ENCODE measurements at places on chromosomes 1 and 21. TPM values are rescaled to one million over a fixed set of nuclear protein-coding genes. Genes with fewer than 3 reads are reported as not detected.

Gene CAMSAP2
- 38.5 TPM for total RNA-seq

Gene FMO2
- total RNA-seq, result not detected

Gene TCHH
- total RNA-seq, result 0.11 TPM

Gene EVA1C
- 0.43 TPM for total RNA-seq

Gene ANKRD35
- total RNA-seq, result 7.9 TPM

Gene CD53
- not detected for total RNA-seq

Gene HSD3B1
- not detected for total RNA-seq

Gene GFI1
- total RNA-seq, result under 0.01 TPM

Gene RNF220
- total RNA-seq, result 78.8 TPM

Gene IL12RB2
- not detected for total RNA-seq

Gene KLHDC7A
- not detected for total RNA-seq

Gene ASB17
- not detected for total RNA-seq

Gene TRIM17
- total RNA-seq, result 3.1 TPM

Gene FLG2
- not detected for total RNA-seq

Gene CRNN
- not detected for total RNA-seq

Gene CHIA
- total RNA-seq, result 0.11 TPM

Gene SLC44A3
- 20.0 TPM for total RNA-seq

Gene PLPP3
- 93.4 TPM for total RNA-seq

Gene SMCP
- total RNA-seq, result not detected

Gene EXTL1
- total RNA-seq, result 6.7 TPM

Gene ZYG11A
- total RNA-seq, result 0.76 TPM

Gene SAMD13
- total RNA-seq, result 0.39 TPM

Gene PRKAA2
- total RNA-seq, result under 0.01 TPM

Gene SLC6A17
- not detected for total RNA-seq

Gene NRIP1
- 27.0 TPM for total RNA-seq

Gene SEMA6C
- total RNA-seq, result 20.8 TPM

Gene LRRC7
- not detected for total RNA-seq

Gene CFHR1
- not detected for total RNA-seq

Gene OR2T2
- 16.1 TPM for total RNA-seq

Gene ADAM30
- total RNA-seq, result not detected

Gene FCRLB
- total RNA-seq, result 1.1 TPM

Gene EDARADD
- total RNA-seq, result 2.7 TPM

Gene DAB1
- total RNA-seq, result 0.33 TPM

Gene PRAMEF20
- total RNA-seq, result not detected

Gene TIPRL
- 47.6 TPM for total RNA-seq

Gene LCE1F
- total RNA-seq, result not detected

Gene CLDN14
- not detected for total RNA-seq

Gene ETNK2
- 144 TPM for total RNA-seq

Gene CD52
- not detected for total RNA-seq

Gene MR1
- 25.9 TPM for total RNA-seq

Gene RIMKLA
- total RNA-seq, result under 0.01 TPM

Gene SELENON
- 14.1 TPM for total RNA-seq

Gene BSND
- total RNA-seq, result not detected

Gene TRNP1
- total RNA-seq, result 31.0 TPM

Gene KLHL21
- total RNA-seq, result 41.5 TPM

Gene SERINC2
- 12.2 TPM for total RNA-seq

Gene SLC9C2
- total RNA-seq, result not detected

Gene FAM131C
- not detected for total RNA-seq

Gene CLDN17
- not detected for total RNA-seq

Gene BRINP3
- total RNA-seq, result not detected

Gene KRTAP23-1
- total RNA-seq, result not detected

Gene CFHR5
- total RNA-seq, result not detected

Gene SELP
- total RNA-seq, result not detected

Gene RGS18
- total RNA-seq, result not detected
